ENCODE measurements at places on chromosomes 2 and 18. TPM values are rescaled to one million over a fixed set of nuclear protein-coding genes. Genes with fewer than 3 reads are reported as not detected.

NEU2 gene
- not detected for total RNA-seq

FRZB gene
- 1.2 TPM for total RNA-seq

LYG1 gene
- total RNA-seq, result 0.45 TPM

IL18RAP gene
- total RNA-seq, result not detected

RNF125 gene
- 0.30 TPM for total RNA-seq

WDR7 gene
- 6.8 TPM for total RNA-seq

Data from bronchus fibroblast of lung (primary cell).